ENCODE measurements at places on chromosomes 7 and 10.
A peak's percentile ranks its signal among the peaks of the same experiment; 100 is the strongest.

DNA sequence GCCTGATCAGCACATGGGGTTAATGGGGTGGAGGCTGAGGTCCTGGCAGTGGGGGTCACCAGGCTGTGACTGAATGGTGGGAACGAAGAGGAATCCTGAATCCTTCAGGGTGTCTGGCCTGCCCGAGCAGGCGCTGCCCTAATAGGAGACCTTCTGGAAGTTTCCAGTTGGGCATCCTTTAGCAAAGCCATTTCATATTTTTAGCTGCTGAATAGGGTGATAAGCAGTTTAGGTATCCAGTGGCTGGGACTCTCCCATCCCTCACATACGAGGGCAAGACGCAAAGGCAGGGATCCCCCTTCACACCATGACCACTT, 159.3 kb downstream of the SH3PXD2A start:
- DNase-seq: no peak

DNA sequence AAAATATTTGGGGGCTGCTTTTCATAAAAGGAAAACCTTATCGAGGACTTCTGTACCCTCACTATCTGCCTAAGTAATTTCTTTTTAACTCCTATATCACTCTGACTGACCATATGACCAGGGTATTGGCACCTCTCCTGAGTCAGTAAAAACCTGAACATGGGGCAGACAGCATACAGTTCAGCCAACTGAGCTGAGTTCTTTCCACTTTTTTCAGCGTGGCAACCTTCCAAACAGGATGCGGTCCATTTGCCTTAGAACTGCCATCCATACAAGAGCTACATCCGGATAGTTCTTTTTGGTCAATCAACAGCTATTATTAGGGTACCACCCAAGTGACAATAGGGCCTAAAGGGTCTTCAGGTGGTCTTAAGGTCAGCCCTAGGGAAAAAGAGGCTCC, 122.6 kb downstream of the MARCHF5 start:
- DNase-seq: no peak

DNA sequence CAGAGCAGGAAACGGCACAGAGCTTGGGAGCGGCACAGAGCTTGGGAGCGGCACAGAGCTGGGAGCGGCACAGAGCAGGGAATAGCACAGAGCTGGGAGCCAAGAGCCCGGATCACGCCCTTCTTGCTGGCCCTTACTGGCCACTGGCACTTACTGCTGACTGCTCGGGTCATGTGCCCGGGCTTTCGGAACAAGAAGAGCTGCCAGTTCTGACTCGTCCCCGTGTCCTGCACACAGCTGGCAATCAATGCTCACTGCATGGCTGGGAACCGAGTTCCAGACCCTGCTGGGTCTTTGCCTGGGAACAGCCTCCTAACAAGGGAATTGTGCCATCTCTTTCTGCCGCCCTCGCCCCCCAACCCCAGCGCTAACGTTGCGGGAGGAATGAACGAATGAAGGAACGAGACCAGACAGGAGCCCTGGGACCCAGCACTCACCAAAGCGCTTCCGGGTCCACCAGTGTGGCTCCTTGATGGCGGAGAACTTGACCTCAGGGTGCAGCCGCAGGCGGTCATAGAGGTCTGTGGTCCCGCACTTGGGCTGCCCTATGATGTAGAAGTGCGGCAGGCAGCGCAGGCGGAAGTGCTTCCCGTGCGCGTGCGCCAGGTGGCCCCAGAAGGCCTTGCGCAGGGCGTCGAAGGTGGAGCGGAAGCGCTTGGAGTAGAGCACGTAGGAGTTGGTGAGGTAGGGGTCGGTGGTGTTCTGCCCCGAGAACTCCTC, 49.1 kb downstream of the CHST15 start:
- DNase-seq: no peak

DNA sequence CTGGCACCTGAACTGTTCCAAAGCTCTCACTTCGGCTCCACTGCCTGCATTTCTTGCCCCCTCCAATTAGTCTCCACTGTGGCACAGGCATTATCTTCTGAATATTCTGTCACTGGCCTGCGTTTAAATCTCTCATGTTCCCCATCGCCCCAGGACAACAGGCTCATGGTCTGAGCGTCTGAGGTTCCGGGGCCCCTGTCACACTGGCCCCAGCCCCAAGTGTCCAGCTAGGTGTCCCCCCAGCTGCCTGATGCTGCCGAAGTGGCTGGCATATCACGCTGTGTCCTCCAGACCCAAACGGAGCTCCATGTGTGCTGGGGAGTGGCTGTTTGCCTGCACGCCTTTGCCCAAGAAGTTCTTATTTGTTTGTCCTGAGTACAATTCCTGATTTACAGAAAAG, 135.4 kb downstream of the TACC2 start:
- no peak for DNase-seq

GRCh38 chr10:58220769-58221451, 46.8 kb downstream of the IPMK start:
- DNase-seq: no peak

DNA sequence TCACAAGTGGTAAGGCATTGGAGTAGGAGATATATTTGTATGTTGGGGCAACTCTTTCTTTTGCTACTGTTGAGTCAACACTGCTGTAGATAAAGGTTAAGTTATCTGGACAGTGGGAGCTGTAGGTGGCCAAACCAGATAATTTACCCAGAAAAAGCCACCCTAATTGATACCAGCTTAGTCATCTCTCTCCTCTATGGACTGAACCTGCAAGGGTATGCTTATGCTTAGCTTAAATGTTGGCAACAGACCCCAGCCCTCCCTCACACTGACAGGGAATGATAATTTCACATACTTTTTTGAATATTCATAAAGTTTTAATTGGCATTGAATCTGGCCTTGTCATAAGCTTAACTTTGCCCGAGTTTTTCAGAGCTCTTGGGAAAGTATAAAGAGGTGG, 66.3 kb downstream of the CREB5 start:
- no peak for DNase-seq

- DNase-seq: peak; percentile 91
Observed at GRCh38 chr7:16420649-16421332, 547 bp downstream of the CRPPA start.

DNA sequence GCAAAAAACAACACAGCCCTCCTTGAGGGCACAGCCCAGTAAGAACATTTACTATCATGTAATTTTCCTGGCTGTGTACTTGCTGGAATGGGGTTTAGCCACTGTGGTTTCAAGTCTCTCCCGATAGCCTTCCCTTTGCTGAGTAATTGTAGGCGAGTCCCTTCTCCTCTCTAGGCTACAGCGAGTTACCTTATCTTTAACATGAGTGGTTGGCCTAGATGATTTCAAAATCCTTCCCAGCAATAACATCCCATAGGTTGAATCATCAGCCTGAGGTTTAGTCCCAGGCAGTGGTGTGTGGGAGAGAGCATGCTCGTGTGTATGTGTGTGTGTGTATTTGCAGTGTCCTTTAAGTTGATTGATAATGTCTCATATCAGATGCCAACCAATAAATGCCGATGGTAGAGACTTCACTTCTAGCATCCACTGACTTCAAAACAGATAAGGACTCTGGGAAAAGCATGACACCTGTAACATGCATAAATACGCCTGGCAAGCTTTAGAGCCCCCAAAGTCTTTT, 142.9 kb upstream of the ZMIZ1 start:
- DNase-seq: no peak

GRCh38 chr7:116249969-116250553, 39.7 kb downstream of the TES start:
- DNase-seq: peak; percentile 34

GRCh38 chr10:111986079-111986478, 197.5 kb downstream of the GPAM start:
- no peak for DNase-seq

GRCh38 chr7:149414745-149415390, 46.0 kb downstream of the ZNF777 start:
- DNase-seq: no peak

DNA sequence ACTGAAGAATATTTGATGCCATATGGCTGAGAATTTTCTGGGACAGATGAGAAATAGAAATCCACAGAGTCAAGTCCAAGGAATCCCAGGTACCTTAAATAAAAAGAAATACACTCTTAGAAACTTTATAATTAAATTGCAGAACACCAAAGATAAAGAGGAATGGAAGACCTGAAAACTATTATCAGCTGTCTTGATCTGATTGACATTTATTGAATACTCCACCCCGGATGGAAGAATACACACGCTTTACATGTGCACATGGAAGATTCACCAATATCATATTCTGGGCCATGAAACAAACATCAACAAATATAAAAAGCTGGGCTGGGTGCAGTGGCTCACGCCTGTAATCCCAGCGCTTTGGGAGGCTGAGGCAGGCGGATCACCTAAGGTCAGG, 81.6 kb downstream of the EXOC6 start:
- DNase-seq: no peak

DNA sequence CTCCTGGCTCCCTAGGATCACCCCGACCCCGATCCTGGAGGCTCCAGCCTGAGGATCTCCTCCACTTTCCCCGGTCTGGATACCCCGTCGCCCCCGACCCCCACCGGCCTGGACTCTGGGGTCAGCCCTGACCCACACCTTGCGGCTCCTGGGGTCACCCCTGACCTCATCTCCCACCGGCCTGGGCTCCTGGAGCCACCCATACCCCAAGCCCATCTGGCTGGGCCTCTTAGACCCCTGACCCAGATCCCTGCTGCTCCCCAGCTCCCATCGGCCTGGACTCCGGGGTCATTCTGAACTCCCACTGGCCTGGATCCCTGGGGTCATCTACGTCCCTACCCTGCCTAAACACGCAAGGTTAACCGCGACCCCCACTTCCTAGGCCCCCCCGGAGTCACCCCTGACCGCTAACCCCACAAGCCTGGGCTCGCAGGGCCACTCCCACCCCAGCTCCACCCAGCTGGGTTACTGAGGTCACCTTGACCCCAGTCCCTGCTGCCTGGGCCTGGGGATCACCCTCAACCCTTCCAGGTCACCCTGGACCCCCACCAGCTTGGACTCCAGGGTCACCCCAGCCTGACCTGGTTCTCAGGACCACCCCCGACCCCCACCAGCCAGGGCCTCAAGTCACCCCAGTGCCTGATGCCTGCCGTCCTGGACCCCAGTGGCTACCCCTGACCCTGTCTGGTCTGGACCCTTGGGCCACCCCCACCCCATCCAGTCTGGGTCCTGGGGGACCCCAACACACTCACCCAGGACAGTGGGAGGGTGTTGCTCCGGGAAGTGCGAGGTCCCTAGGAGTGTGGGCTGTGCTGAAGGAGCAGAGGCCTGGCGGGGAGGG, 1.2 kb downstream of the FOXK1 start:
- DNase-seq: no peak

DNA sequence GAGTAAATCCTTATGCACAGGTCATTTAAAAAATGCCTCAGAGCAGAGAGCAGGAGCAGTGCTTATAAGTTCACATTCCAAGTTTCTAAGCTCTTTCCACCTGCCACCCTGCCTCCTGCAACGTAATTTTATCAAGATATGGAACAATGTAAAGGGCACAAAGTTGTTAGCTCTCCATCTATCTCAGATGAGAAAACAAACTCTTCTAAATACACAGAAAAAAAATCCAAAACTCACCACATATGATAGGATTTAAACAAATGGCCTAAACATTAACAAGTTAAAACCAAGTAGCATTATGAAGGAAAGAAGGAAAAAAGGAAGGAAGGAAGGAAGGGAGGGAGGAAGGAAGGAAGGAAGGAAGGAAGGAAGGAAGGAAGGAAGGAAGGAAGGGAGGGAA, 1132.8 kb downstream of the GRM8 start:
- no peak for DNase-seq

DNA sequence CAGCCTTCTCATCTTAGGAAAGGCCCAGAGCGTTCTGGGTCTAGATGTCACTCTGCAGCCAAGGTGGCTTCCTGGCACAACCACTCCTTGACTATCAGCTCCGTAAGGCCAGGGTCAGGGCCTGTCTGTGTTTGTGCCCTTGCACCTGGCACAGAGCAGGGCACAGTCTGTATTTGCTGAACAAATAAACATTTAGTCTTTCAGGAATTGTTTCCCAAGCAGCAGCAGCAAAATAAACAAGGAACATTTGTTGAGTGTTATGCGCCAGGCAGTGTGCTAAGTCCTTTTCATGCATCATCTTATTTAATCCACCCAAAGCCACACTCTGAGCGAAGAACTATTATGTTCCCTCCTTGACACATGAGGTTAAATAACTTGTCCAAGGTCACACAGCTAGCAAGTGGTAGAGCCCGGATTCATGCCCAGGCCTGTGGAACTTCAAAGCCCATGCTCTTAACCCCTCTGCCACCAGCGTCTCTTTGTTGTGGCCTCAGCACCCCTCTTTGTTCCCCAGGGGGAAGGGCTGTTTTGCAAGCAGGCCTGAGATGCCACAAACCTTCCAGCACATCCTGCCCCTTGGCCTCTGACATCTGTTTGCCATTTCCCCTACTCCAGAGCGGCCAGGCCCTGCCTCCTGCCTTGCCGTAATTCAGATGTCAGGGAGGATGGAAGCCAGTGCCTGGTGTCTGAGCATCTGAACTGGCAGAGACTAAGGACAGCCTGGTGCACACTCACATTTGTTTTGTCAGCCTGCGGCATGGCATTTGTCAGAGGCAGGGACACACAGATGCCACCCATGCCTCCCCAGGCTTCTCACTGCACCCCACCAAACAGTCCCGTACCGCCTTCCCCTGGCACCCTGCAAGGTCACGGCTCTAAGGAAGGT, 325.8 kb upstream of the ZMIZ1 start:
- DNase-seq: no peak

DNA sequence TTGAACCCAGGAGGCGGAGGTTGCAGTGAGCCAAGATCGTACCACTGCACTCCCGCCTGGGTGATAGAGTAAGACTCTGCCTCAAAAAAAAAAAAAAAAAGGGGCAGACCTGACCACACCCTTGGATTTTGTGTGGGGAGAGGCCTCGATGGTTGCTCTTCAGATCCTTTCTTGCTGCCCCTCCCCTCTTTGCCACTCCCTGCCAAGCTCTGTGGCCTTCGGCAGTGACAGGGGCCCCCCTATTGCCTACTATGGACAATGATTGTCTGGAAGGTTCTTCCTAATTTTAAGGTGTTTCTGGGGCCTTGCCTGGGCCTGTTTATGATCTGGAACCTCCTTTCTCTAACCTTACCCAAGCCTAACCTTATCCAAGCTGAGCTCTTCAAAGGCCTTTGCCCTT, 795 bp downstream of the PRF1 start:
- no peak for DNase-seq

DNA sequence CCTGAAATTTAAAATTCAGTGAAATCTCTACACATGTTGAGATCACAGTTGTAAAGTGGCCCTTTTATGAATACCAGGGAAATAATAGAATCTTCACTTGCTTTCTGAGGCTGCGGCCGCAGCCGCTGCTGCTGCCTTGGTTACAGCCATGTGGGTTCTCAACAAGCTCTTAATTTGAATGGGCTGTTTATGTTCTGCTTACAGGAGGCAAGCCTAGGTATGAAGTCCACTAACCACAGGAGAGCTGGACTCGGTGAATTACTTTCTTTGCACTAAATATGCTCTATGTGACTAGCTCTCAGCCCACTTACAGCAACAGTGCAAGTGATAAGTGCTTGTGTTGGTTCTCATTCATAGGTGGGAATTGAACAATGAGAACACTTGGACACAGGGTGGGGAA, 410.8 kb downstream of the SFMBT2 start:
- no peak for DNase-seq
